ENCODE measurements at places on chromosomes 5 and 9.

GRCh38 chr5:94196953-94197352 lies 421.5 kb downstream of the KIAA0825 start:
- no peak overlapping the region for H3K4me3 ChIP-seq
- DNase-seq: no peak
- H3K36me3 ChIP-seq: no peaks in the 10 kb centered on the region
- H3K27ac ChIP-seq: no peak overlapping the region

- H3K27ac ChIP-seq: no peak overlapping the region
- no peaks in the 10 kb centered on the region for H3K4me1 ChIP-seq
- no peaks in the 10 kb centered on the region for H3K27me3 ChIP-seq
- no peaks in the 10 kb centered on the region for H3K36me3 ChIP-seq
- no peak overlapping the region for H3K4me3 ChIP-seq
Observed at GRCh38 chr5:53963958-53964357, 346.4 kb downstream of the ARL15 start.

- no peak for DNase-seq
- H3K27ac ChIP-seq: no peak overlapping the region
- H3K36me3 ChIP-seq: no peaks in the 10 kb centered on the region
- H3K4me3 ChIP-seq: no peak overlapping the region
Observed at GRCh38 chr5:158121678-158122077, 262.7 kb upstream of the CLINT1 start.

DNA sequence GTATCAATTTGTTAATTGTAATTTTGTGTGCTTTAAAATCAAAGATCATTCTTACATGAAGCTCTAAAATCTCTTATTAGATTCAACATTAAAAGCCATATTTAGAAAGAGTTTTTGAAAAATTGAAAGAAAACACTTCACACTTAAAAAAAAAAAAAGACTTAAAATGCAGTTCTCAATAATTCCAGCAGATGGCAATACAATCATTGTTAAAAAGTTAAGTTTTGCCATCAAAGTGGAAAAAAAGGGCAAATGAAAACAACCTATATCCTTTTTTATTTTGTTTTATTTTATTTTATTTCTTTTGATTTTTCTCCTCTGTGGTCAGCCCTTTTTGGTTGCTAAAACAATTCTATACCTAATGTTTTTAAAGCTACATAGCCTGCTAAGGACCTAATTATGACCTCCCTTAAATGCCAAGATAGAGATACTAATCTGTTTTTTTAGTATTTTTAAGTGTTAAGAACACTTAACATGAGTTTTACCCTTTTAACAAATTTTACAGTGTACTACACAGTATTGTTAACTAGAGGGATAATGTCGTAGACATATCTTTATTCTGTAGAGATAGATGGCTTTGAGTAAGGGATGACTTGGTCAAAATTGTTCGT lies 154.2 kb upstream of the DAB2 start:
- H3K27me3 ChIP-seq: no peaks in the 10 kb centered on the region
- no peak for DNase-seq
- no peaks in the 10 kb centered on the region for H3K36me3 ChIP-seq
- no peaks in the 10 kb centered on the region for H3K4me1 ChIP-seq

DNA sequence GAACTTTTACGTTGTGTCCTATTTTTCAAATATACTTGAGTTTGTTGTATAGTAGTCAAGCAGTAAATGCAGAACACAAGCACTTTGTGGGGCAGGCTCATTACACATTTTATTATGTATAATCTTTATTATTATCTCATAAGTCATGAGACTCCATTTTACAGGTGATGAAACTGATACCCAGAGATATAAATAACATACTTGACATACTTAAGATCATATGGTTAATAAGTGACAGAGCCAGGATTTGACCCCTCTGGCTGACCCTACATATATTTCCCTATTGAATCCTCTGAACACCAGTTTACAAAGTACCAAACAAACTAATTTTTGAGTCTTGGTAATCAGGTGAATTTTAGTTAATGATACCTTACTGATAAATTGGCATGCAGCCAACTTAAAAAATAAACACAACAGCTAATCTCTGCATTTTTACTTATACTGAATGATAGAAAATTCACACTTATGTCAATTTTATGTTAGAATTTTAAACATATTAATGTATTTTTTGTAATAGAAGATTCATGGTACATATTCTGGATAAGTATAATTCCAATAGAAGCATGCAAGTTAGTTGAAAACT lies 305.0 kb upstream of the MEF2C start:
- no peaks in the 10 kb centered on the region for H3K36me3 ChIP-seq
- no peaks in the 10 kb centered on the region for H3K4me1 ChIP-seq
- no peaks in the 10 kb centered on the region for H3K27me3 ChIP-seq
- no peak overlapping the region for H3K27ac ChIP-seq
- H3K4me3 ChIP-seq: no peak overlapping the region

- no peak overlapping the region for H3K4me3 ChIP-seq
- H3K27me3 ChIP-seq: no peaks in the 10 kb centered on the region
- no peak overlapping the region for H3K27ac ChIP-seq
- H3K4me1 ChIP-seq: 0 out of 2 replicates have a peak, but pooled peaks cover 5% of the 10 kb centered on the region
- no peaks in the 10 kb centered on the region for H3K36me3 ChIP-seq
Observed at GRCh38 chr9:36812556-36812955, 221.5 kb downstream of the PAX5 start.

DNA sequence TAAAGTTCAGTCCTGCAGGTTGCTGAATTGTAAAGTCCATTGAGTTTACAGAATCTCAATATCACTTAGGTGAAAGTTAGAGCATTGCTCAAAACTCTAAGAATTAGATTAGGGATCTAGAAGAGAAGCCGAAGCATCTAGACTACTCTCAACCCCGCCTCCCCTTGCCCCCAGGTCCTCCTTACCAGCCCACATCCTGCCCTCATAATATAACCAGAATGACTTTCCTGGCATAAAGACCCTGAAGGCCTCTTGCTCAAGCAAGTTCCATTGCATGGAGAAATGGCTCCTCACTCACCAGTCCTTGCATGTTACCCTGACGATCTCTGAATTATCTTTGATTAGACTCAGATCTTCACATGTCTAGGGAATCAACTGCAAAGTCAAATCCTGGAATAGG lies 78.8 kb downstream of the SPATA31C2 start:
- no peaks in the 10 kb centered on the region for H3K27me3 ChIP-seq
- H3K27ac ChIP-seq: no peak overlapping the region
- H3K36me3 ChIP-seq: no peaks in the 10 kb centered on the region
- no peaks in the 10 kb centered on the region for H3K4me1 ChIP-seq
- DNase-seq: no peak

- H3K4me3 ChIP-seq: no peak overlapping the region
- DNase-seq: no peak
- H3K36me3 ChIP-seq: no peaks in the 10 kb centered on the region
- no peaks in the 10 kb centered on the region for H3K27me3 ChIP-seq
- H3K4me1 ChIP-seq: no peaks in the 10 kb centered on the region
Observed at GRCh38 chr5:42590566-42590965, 166.1 kb upstream of the CCDC152 start.
